ENCODE measurements at places on chromosomes 7 and 10.
A peak's percentile ranks its signal among the peaks of the same experiment; 100 is the strongest.

GRCh38 chr7:38539477-38540081 lies 91.6 kb downstream of the AMPH start:
- DNase-seq, result no peak

DNA sequence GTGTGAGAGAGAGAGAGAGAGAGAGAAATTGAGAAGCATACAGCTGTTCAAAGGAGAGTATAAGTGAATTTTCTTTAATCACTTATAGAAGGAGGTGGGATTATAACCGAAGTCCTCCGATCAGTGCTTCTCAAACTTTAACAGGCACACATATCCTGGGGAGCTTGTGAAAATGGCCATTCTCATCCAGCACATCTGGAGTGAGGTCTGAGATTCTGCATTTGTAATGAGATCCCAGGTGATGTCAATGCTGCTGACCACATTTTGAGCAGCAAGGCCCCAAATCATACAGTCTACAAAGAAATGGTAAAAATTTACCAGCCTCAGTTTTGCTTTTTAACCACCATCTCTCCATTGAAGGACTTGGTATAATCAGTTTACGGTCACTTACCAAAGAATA lies 219.0 kb downstream of the PTEN start:
- DNase-seq, result no peak

DNA sequence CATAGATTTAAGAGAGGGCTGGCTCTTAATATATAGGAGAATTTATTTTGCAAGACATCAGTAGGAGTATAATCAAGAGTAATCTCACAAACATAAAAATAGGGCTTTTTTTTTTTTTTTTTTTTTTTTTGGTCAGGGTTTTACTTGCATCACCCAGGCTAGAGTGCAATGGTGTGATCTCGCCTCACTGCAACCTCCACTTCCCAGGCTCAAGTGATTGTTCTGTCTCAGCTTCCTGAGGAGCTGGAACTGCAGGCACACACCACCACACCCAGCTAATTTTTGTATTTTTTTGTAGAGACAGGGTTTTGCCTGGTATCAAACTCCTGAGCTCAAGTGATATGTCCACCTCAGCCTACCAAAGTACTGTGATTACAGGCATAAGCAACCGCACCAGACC lies 535.3 kb downstream of the CCSER2 start:
- no peak for DNase-seq

DNA sequence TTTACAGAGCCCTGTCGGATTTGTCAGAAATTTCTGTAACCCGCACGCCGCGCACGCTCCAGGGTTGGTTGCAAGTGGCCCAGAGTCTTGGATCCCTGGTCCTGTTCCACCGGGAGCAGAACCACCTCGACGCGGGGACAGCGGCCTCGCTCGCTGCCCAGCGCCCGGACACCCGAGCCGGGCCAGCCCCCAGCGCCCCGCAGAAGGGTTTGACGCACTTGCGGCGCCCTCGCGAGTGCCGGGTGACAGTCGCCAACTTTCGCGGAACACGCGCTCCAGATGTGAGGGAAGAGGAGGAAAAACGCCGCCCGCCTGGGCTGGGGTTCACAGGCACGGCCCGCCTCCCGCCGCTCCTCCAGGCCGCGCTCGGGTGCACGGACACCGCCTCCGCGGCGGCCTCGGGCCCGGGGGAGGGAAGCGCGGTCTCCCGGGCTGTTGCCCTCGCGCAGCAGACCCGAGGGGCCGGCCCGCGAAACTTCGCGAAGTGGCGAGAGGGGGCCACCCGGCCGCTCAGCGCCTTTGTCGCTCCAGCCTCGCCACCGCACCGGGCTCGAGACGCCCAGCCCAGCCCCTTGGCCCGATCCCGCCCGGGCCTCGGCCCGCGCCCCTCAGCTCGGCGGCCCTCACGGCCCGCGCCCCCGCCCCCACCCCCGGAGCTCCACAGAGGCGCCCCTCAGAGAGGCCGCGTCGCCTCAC lies 514 bp downstream of the RNF216 start:
- DNase-seq, result no peak

GRCh38 chr10:70206762-70207161 lies 26.5 kb downstream of the PPA1 start:
- no peak for DNase-seq

- no peak for DNase-seq
These were observed 217.2 kb upstream of the HDAC9 start for GRCh38 chr7:18278316-18278715.

DNA sequence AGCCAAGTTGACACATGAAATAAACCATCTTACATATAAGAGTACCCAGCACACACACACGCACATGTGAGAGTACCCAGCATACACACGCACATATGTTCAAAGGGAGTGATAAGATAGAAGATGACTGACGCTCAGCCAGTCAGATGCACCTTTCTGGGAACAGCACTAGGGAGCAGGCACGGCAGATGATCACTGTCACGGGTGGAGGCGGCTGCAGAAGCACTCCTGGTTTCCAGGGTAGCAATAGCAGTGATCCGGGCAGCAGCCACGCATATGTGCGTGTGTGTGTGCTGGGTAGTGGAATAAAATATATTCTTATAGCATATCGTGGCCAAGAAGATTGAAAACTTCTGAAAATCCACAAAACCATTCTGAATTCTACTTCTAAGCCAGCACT lies 85.8 kb upstream of the NAMPT start:
- no peak for DNase-seq

DNA sequence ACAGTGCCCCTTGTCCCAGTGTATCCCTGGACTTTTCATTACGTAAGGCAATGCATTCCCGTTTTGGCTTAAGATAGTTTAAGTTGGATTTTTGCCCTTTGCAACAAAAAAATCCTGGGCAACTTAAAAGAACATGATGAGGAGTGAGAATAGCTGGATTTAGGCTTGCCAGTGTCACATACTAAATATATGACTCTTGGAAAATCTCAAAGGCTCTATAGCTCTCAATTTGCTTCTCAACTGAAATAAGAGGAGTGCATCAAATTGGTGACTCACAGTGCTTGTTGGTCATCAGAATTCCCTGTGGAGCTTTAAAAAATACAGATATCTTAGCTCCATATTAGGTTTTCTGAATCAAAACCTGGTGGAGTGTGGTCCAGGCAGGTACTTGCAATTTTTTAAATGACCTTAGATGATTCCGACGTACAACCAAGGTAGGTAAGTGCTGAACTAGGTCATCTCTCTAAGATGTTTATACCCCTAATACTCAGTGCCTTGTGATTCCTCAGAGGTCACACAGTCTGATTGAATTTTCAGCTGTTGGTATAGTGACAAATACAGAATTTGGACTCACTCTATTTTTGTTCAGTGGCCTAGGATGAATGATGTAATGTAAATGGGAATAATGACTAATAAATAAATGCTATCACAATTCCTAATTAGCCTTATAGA lies 33.9 kb upstream of the ORC5 start:
- DNase-seq, result peak; percentile 16

DNA sequence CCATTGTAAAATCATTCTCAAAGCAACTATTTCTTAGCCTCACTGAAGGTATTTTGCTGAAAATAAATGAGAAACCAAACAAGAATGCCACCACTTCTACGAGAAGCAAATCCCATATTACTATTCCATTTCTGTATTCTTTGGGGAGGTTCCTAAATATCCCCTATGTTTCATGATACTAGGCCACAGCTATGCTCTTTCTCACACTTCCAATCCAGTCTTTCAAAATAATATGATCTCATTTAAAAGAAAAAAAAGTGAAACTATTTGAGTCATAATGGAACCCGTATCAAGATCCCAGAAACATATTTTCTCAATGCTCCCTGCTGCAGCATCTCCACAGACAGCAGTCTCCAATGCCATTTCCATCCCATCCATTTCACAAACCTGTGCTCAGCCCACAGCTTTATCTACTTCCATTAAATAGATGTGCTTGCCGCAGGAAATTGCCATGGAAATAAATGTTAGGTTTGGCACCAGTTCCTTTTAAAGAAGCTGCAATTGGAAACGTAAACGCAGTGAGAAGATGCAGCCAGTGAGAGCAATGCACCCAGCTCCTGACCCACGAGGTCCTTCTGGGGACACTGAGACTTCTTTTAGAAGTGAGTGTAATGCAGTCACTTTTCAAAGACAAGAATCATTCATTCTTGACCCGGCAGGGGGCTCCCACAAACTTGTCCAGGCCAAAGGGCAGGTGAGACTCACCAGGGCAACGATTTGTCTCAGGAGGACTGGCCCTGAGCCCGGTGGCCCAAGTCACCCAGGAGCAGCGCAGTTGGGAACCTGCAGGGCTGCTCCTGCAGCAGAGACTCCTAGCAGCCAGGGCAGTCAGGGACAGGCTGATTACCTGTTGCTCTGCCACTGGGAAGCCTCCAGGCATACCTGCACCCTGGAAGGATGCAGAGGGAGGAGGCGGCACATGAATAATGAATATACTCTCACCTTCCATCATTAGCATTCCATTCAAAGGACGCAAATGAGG lies 99.6 kb downstream of the C10orf90 start:
- DNase-seq, result no peak

DNA sequence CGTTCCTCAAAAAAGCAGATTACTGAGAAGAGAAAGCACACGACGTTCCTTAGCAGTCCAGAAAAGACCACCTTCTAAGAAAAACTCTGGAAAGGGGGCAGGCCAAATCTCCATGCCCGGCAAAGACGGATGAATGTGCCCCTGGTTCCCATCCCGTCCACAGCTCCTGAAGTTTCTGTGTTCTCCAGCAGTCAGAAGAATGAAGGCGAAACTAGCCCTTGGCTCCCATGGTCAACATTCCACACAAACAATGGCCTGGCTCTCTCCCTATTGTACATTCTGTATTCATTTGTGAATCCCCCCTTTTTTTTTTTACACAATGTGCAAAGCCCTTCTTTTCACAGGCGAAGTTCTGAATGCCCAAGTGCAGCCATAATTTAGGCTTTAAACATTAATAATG lies 5.3 kb downstream of the CTBP2 start:
- DNase-seq, result no peak

DNA sequence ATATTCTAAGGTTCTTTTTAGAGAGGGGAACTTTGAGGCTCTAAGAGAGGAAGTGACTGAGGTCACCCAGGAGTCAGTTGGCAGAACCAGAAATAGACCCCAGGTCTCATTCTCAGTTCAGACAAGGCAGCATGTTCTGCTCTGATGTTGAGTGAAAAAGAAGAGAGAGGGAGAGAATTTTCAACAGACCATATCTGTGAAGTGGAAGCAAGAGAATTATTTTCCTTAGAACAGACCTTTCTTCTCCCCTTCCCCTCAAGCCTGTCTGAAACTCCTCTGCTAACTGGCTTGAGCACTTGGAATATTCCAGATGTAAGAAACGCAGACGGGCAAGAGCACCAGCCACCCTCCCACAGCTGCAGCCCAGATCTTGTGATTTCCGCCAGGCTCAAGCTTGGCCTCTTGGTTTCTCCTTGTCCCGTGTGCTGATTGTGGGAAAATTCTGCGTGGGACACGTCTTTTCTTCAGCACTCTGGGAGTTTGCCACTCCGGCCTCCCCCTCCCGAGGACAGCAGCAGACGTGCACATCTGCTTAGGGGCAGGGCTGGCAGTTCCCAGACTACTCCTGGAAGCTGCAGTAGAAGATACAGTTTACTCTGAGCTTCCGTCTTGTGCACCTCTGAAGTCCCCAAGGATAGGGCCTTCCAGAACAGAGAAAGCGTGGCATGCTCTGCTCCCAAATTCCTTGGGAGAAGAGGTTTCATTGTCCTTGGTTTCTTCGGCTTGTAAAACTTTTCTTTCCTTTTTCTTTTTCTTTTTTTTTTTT lies 22.7 kb upstream of the IKZF1 start:
- DNase-seq, result no peak

GRCh38 chr10:45001381-45002148 lies 842 bp downstream of the ZNF22 start:
- DNase-seq, result no peak

DNA sequence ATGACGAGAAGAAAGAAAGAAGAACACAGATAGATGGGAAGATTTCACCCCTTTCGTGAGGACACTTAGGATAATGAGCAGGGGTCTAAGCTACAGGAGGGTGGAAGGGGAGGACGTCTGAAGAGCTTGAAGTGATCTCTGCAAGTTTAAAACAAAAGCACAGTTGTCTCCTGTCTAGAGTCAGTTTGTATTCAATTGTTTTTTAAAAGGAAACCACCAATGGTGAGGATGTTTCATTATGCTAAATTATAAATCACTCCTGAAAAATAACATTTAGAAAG lies 85.9 kb downstream of the ADAM12 start:
- DNase-seq, result no peak

- DNase-seq, result peak; percentile 76
These were observed 6.4 kb upstream of the IGFBP1 start for GRCh38 chr7:45881759-45882464.

GRCh38 chr7:27172823-27173510 lies 1.2 kb downstream of the HOXA10 start:
- DNase-seq, result peak; percentile 78

DNA sequence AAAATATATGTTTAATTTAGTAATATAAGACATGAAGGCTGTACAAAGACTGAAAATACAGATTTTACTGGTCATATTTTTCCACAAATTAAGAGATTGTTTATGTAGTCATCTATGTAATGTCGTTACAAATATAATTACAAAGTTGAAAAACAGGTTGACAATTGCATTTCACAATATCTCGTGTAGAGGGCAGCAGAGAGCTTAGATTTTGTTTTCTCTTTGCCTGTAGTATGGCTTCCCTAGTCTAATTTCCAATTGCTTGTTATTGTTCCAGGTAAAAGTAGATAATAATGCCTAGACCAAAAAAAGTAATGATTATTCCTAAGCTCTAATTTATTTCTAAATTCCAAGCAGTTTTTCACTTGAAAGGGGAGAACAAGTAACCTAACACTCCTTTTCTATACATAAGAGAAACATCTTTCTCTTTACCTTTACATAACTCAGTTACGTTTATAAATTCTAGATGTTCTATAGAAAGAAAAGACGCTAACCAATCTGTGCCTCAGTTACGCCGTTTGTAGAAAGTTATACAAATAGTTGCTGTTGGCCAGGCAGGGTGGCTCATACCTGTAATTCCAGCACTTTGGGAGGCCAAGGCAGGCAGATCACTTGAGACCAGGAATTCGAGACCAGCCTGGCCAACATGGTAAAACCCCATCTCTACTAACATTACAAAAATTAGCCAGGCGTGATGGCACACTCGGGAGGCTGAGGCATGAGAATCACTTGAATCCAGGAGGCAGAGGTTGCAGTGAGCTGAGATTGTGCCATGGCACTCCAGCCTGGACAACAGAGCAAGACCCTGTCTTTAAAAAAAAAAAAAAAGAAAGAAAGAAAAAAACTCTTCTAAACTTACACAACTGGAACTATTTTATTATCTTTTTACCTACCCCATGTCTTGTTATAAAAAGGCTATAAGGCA lies 30.0 kb downstream of the NET1 start:
- no peak for DNase-seq

DNA sequence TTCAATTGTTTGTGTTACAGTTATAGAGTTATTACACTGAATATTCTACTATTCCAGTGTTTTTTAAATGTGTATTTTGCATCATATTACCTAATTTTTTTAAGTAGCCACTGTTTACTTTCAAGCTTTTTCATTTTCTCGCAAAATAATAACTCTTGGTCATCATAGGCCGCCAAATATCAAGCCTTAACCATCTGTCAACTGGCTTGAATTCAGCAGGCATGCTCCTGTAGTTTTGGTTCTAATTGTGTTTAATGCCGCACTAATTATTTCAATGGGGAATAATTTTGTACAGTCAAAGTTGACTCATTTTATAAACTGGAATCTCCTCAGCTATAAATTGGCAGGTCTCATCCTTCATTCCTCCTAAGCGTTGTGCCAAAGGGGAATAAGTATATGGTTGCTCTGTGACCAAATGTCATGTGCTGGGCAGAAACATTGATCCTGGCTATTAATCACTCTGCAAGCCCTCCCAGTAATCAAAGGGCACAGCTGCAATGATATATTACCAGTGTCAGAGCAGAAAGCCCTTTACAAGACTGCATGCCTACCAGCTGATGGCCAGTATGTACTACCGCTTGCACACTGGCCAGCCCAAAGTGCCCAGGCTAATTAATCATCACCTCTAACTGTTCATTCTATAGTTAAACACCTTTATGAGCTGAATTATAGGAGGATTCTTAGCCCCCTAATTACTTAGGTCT lies 74.8 kb downstream of the SKAP2 start:
- DNase-seq, result no peak

All from skeletal muscle cell (primary cell).